ENCODE measurements at places on chromosomes 6 and 20. TPM values are rescaled to one million over a fixed set of nuclear protein-coding genes. Genes with fewer than 3 reads are reported as not detected.

SNAP25 gene
- 3.9 TPM for total RNA-seq

DNA sequence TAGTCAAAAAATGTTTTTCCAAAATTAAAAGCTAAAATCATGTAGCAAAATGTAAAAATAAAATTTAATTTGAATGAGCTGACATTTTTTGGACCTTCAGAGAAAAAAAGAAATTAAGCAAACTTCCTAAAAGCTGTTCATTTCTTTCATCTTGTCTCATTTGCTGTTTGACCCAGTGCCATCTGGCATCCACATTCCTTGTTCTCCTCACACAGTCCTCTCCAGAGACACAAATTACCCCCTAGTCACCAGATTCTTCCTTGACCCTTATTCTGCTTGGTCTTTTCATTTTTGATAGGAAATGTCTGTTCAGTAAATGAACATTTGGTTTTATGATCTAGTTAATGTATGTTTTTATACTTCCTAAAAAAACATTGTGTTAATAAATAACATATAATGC is 55.2 kb downstream of the HDDC2 start:
- no peak for DNase-seq

ME1 gene
- total RNA-seq = 45.8 TPM

DNA sequence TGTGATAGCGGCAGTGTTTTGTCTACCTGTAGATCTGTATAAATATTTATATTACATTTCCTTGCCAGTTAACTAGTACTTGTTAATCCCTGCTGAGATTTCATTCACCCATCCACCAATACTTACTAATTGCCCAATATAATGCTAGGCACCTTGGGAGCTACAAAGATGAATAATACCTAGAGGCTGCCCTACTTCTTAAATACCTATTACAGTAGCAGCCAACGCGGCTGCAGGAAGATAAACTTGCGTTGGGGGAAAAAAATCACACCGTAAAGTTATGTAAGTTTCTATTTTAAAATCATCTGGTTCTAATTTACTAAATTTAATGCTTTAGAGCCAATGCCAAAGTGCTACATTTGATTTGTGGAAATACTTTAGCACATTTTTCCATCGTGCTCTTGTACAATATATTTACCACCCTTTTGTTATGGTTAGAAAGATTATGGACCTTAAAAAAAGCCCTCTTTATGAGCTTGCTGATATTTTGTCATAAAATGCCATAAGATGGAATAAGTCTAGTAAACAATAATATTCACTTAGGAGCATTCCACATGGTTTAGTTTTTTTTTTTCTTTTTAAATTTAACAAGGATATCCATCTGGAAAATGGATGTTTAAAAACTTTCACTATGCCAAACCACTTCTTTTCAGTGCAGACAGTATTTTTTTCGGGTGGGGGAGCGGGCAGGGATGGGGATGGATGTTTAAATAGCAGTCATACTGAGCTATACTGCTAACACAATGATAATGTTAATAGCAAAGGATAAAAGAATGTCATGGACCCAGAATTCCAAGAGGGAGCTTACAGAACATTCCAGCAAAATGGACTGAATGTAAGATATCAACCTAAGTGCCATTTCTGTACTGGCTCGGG is 13.2 kb upstream of the NEDD9 start:
- no peak for DNase-seq

DNA sequence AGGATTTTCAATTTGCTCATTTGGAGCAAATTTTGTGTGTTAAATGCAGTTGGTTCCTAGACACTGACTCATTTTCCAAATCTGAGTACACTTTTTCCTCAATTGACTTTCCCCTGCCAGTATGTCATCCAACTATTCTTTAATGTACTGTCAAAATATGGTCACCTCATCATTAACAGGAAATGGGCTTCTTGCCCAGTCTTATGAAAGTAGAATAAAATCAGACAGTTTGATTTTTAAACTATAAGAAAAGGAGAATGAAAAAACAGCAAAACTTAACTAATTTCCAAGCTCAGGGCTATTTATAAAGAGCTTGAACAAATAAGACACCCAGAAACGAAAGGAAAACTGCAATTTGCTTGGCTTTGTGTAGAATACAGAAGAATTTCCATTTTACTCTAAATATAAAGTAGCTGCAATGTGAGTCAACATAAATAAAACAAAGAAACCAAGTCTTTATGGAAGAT is 43.7 kb upstream of the RAB23 start:
- no peak for DNase-seq

GRCh38 chr6:149859938-149860337 is 4.2 kb downstream of the LRP11 start:
- DNase-seq = no peak

GRCh38 chr6:18676548-18676947 is 289.4 kb downstream of the RNF144B start:
- no peak for DNase-seq

DNA sequence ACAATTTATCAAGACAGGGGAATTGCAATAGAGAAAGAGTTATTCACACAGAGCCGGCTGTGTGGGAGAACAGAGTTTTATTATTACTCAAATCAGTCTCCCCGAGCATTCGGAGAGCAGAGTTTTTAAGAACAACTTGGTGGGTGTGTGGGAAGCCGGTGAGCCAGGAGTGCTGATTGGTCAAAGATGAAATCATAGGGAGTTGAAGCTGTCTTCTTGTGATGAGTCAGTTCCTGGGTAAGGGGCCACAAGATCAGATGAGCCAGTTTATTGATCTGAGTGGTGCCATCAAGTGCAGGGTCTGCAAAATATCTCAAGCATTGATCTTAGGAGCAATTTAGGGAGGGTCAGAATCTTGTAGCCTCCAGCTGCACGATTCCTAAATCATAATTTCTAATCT is 50.0 kb upstream of the ECI2 start:
- DNase-seq = no peak

DNA sequence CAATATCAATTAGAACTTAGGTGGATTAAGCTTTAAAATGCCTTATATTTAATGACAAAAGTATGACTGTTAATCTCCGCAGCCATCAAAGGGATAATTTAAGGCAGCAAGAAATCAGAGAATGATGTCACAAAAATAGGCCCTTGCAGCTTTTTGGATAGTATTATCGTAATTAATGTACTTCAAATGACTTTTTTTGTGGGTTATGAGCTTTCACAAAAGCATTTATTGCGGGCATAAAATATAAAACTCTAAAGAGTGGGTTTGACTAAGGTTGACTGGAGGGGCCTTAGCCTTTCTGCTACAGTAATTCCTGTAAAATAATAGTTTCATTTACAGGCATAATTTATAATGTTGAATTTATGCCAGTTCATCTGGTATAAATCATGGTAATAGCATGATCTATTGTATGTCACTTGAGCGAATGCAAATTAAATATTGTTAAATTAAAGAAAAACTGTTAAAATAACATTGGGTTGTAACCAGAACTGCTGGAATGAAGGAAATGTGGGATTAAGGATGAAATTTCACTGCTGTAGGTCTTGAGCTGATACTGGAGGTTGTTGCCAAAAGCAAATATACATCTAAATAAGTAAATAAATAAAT is 78.5 kb upstream of the ZFP64 start:
- no peak for DNase-seq

KHDC1 gene
- total RNA-seq = 2.2 TPM

ALDH8A1 gene
- total RNA-seq = not detected

ZBP1 gene
- not detected for total RNA-seq

CTAGE9 gene
- not detected for total RNA-seq

- DNase-seq = no peak
Measured at GRCh38 chr20:2794202-2794748, 6.2 kb downstream of the CPXM1 start.

- no peak for DNase-seq
Measured at GRCh38 chr20:46999801-47000465, 105.3 kb downstream of the EYA2 start.

DNA sequence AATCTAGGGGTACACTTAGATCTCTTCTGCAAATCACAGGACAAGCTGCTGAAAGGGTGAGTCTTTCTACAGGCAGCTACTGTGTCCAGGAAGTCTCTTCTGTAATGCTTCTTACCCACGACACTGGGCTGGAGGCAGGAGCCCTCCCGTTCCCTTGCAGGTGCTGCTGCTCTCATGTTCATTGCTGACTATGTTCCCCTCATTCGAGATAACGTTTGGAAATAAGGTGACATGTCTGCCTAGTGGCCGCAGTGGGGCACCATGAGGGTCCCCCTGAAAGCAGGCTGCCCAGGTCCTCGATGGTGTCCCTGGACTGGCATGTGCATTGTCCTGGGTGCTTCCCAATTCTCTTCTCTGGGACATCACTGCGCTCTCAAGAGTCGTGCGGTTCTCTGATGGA is 74.7 kb downstream of the SYNJ2 start:
- DNase-seq = no peak

ACOT13 gene
- 7.5 TPM for total RNA-seq

DNA sequence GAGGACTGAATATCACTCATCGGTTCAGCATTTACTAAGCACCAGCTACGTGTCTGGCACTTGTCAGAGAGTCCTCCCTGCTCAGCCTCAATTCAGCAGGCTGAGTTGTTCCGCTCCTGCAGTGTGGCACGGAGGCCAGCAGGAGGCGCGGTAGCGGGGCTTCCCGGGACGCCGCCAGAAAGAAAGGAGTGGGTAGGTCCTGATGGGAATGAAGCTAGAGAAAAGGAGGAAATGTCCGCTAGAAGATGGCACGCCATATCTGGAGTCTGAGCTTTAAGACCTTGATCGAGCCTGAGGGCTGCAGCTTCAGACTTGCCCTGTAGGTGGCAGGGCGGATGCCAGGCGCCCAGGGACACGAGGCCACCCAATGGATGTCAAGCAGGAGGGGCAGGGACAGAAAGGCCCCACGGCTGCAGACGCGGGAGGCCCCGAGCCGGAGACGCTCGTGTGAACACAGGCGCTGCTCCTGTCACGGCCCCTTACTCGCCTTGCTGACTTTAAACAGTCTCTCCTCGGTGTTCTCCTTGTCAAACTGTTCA is 18.7 kb downstream of the SERPINB6 start:
- DNase-seq = peak; percentile 94

DNA sequence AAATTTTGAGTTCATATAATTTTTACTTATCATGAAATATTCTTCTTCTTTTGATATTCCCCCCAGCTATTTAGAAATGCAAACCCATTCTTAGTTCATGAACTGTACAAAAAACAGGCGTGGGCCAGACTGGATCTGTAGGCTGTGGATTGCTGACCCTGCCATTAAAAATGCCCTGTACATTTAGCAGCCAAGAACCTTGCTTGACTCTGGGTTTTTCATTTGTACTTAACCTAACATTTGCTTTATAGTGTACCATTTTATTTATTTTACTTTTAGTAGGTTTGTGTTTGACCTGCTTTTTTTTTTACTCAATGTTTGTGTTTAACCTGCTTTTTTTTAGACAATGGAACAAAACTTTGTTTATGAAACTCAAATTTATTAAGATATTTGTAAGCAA is 14.9 kb downstream of the CD109 start:
- no peak for DNase-seq

ZC2HC1B gene
- not detected for total RNA-seq

BANF2 gene
- total RNA-seq = not detected

- no peak for DNase-seq
Measured at GRCh38 chr20:50866036-50866685, 65.1 kb downstream of the ADNP start.

RAB32 gene
- 88.6 TPM for total RNA-seq

DNA sequence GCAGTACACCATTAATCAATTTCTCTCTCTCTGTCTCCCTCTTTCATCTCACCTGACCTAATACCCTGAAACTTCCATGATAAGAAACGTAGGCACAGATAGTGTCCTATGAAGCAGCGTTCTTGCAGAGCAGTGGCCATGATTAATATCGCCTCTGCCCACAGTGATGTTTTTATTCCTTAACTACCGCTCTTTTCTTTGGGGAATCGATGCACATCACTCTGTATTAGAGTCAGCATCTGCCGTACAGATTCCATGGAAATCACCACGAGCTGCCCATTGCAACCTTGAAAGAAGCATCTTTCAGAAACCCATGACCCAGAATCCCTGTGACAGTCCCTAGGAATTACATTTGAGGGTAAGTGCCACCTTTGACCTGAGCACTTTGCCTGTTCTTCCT is 152.0 kb upstream of the ECI2 start:
- DNase-seq = no peak

POU3F2 gene
- not detected for total RNA-seq

DNA sequence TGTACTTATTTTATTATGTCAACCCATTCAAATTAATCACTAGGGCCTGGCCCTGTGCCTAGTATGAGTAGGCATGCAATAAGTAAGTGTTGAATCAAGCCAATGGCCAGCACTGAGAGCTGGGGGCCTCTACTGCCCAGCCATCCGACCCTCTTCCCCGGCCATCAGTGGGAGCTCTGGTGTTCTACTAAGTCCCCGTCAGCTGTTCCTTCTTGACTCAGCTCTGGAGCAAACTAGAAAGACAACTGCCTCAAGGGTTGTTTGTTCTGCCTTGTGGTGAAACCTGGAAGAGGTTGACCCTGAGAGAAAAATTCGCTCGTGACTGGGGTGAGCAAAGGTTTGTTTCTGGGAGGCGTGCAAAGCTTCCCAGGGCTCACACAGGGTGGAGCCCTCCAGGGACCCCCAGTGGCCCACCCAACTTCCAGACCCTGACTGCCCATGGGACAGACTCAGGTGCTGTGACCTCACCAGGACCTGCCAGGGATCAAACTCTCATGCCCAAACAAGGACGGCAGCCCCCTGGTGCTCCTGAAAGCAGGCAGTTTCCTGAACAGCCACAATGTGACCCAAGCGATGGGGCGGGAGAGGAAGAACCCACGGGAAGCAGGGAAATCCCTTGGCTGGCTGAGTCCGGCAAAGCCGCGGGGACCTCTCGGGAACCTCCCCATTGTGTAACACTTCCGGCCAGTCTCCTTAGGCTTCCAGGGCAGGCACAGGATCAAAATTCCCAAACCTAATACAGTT is 50.4 kb downstream of the BANF2 start:
- no peak for DNase-seq

DNA sequence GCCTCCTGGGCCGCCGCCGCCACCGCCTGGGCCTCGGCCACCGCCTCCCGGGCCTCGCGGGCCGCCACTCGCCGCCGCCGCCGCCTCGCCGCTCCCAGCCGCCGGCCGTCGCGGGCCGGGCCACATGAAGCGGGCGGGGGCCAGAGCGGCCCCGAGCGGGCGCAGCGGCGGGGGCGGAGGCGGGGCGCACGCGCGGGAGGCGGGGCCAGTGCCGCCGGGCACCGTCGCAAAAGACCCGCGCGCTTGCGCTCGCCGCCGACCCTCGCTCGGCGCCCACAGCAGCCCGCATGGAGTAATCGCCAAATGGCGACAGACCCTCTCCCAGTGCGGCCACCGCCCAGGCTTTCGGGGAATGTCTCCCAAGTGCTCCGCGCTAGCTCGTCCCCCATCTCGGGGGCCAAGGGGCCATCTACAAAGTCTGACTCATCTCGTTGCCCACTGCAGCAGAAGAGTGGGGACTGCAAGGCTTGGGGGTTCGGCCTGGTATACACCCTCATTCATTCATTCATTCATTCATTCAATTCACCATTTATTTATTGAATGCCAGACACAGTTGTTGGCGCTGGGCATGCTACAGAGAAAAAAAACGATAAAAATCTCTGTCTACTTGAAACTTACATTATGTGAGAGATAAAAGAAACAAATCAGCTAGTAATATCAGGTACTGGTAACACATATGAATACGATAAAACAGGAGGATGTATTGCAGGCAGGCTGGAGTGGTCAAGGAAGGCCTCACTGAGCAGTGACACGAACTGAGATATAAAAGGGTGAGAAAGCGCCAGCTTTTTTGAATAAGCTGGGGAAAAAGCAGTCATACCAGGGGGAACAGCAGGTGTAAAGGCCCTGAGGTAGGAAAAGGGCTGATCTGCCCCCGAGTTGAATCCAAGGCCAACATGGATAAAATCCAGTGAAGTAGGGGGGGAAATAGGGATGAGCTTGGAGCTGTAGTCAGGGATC is at the start of gene B4GALT5:
Gene B4GALT5 (minus strand): TSS at position 126 of the 960 bp plus-strand sequence. CDS start 188 bp downstream, outside the sequence.
- DNase-seq = peak; percentile 85

All from SJSA1 (cell line).